NCI-H510A treated with DMSO at 0.1 percent for 48 hours (cell line): ENCODE measurements at places on chromosomes 11 and 22.

DNA sequence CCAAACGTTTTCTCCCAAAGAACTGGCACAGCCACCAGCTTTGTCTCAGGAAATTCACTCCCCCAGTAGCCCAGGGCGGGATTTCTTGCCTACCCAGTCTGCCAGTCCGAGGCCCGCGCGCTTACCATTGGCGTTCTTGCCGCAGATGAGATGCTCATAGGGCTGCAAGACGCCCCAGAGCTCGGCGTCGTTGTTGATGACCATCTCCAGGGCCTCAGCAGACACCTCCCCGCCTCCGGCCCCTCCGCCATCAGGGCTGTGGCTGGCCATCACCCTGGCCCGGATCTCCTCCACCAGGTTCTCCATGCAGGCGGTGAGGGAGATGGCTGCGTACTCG lies 1.3 kb downstream of the ABTB2 start:
- DNase-seq, result no peak

DNA sequence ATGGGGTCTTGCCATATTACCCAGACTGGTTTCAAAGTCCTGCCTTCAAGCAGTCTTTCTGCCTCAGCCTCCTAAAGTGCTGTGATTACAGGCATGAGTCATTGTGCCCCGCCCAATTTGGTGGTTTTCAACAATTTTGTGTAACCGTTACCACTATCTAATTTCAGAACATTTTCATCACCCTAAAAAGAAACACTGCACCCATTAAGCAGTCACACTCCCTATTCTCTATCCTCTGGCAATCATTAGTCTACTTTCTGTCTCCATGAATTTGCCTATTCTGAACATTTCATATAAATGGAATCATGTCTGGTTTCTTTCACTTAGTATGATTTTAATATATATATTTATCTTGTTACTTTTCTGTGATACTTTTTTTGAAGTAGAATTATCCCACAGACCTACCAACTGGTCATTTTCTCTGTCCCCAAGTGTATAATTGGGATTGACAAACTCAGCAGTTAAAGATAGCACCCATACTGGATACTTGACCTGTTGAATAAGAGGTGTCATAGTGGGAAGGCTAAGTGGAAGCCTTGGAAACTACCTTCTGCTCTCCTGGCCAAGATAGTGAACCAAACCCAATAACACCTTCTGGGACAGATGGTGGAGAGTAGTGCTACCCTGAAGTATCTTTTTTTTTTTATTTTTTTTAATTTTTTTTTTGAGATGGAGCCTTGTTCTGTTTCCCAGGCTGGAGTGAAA lies 64.8 kb downstream of the STIM1 start:
- no peak for DNase-seq

GRCh38 chr22:42417645-42418305 lies 14.4 kb downstream of the NFAM1 start:
- DNase-seq, result no peak

GRCh38 chr11:130635937-130636630 lies 187.6 kb downstream of the ADAMTS15 start:
- no peak for DNase-seq

GRCh38 chr22:50260801-50261614 lies 475 bp downstream of the MAPK12 start:
- peak; percentile 14 for DNase-seq

DNA sequence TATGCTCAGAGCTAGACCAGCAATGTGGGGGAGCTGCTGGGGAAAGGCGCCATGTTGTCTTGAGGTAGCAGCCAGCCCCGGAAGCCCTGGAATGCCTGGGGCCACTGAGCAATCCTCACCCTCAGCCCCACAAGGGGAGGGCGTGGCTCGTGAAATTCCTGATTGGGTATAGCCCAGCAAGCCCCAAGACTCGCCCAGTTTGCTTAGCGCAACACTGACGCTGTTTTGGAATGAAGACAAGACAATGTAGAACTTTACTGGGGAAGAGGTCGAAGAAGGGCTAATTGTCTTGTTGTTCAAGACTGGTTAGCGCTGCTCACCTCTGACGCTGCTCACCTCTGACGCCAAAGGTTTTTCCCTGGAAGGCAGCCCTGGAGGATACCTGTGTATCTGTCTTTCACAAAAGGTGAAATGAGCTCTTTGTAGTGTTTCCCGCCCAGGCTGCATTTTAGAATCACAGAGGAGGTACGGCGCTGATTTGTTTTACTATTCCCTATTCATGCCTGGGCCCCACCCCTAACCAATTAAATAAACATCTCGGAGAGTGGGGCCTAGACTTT lies 47.6 kb downstream of the ST3GAL4 start:
- DNase-seq, result no peak

- DNase-seq, result peak; percentile 73
These were observed 105.5 kb upstream of the TENM4 start for GRCh38 chr11:79546351-79546750.

DNA sequence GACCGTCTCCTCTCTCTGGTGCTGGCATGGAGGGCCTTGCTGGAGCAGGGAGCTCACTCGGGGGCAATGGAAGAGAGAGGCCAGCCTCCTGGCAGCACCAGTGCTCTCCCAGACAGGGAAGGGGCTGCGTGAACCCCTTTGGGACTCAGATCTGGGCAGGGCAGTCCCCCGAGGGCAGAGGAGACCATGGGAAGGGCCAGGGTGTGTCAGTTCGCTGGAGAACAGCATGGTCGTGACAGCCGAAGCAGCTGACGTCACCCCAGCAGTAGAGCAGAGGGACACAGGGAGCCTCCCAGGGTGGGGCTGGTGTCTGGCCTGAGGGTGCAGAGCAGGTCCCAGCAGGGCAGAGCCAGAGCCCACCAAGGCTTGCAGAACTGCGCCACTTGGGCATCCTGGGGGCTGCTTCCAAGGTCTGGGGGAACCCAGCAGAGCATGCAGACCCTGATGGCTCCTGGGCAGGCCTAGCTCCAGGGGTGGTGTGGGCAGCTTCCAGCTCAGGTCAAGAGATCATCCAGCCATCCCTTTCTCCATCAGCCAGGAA lies 71.0 kb upstream of the KCNQ1OT1 start:
- no peak for DNase-seq

DNA sequence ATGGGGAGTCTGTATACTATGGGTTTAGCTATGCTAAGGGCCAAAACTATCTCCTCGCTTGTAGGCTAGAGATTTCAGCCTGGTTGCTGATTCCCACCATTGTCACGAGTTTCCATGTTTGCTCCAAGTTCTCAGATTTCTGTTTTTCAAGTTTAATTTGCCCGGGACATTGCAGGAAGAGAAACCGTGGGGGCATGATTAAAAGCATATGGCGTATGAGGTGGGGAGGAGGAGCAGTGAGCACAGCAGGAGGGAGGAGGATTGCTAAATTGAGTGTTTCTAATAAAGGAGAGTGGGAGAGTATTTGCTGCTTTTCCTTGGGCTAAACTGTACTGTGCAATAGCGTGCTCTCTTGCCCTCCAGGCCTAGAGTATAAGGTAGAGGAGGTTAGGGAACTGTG lies 558.4 kb downstream of the METTL15 start:
- no peak for DNase-seq

GRCh38 chr22:46567471-46567870 lies 30.1 kb upstream of the CELSR1 start:
- DNase-seq, result no peak

DNA sequence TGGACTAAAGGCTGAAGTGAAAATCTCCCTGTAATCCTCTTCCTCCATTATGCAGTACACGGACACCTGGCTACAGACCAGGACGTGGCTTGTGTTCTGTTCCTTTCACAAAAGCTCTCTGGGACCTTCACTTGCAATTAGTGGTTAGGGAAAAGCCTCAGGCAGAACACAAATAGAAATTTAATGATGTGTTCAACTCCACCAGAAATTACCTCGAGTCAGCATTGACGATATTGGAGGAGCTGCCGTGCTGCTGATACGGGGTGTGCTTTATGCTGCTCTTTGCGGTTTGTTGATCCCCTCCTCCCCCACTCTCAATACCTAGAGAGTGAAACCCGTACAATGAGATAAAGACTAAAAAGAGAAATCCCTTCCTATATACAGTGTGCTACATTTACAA lies 48.9 kb downstream of the POLD3 start:
- DNase-seq, result no peak

- peak; percentile 72 for DNase-seq
These were observed 51.5 kb upstream of the GAL start for GRCh38 chr11:68632802-68633201.

- DNase-seq, result no peak
These were observed 428.0 kb downstream of the TMEM135 start for GRCh38 chr11:87465716-87466115.

- DNase-seq, result no peak
These were observed 32.7 kb upstream of the USP47 start for GRCh38 chr11:11808992-11809615.

DNA sequence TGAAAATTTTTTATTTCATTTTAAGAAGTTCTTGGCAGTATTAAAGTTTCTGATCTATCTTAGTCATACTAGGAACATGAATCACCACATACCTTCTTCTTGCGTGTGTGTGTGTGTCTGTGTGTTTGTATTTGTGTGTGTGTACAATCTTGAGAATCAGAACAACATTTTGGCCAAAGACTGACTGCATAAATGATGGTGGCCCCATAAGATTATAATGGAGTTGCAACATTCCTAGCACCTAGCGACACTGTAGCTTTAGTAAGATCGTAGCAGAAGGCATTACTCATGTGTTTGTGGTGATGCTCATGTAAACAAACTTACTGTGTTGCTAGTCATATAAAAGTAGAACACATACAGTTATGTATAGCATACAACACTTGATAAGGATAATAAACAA lies 205.4 kb downstream of the FAM76B start:
- no peak for DNase-seq

DNA sequence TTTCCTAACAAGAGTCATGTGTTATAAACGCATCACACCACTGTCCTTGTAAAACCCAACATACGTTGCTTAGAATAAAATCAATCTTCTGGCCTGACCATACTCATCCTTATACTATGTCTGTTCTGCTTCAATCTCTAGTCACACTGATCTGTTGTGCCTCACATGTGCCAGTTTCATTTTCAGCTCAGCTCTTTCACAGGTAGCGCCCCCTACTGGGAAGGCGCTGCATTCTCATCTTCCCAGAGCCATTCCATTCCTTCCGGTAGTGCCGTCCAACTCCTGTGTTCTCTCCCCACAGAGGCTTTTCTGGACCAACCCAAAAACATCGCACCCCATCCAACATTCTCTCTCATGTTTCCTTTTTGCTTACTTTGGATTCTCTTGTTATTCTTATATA lies 22.2 kb downstream of the CASP5 start:
- no peak for DNase-seq

- DNase-seq, result no peak
These were observed 85.7 kb downstream of the CSNK2A3 start for GRCh38 chr11:11267312-11267711.

DNA sequence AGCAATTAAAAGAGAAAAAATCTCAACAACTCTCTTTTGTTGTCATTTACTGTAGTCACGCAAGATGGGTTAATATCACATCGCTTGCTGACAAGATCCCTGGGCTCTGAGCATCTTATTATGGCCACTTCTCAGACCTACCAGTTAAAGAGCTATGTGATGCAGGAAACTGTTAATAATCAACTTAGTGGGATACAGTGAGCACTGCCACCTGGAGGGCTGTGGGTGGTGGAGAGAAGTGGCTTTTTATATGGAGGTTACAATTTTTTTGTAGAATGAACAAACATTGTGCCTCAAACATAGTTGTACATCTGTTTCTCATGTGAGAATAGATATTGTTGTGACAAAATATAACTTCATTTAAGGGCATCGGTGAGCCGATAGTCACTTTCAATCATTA lies 181.0 kb downstream of the TENM4 start:
- DNase-seq, result no peak

DNA sequence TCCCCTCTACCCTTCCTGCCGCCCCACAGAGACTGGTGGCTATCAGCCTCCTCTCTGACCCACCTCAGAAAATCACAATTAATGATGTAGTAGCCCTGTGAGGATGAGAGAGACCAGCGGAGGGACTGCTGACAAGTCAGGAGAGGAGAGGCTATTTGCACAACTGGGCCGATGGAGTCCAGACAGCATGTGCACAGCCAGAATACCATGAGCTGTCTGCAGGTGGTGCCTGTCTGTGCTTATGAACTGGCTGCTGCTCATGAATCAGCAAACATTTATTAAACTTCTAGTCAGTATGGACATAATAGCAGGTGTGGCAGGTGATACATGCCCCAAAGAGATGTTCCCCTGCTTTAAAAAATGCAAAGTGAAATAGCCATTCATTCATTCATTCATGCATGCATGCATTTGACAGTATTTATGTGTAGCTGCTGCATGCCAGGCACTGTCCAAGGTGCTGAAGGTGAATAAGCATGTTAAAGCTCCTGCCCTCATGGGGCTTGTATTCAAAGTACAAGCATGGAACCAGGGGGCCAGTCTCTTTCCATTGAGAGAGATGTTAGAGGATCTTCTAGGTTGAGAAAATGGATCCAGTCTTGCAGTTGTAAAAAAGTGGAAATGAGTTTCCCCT lies 141.3 kb downstream of the GRIK4 start:
- no peak for DNase-seq

GRCh38 chr11:72552399-72552910 lies 118.1 kb upstream of the CLPB start:
- no peak for DNase-seq

DNA sequence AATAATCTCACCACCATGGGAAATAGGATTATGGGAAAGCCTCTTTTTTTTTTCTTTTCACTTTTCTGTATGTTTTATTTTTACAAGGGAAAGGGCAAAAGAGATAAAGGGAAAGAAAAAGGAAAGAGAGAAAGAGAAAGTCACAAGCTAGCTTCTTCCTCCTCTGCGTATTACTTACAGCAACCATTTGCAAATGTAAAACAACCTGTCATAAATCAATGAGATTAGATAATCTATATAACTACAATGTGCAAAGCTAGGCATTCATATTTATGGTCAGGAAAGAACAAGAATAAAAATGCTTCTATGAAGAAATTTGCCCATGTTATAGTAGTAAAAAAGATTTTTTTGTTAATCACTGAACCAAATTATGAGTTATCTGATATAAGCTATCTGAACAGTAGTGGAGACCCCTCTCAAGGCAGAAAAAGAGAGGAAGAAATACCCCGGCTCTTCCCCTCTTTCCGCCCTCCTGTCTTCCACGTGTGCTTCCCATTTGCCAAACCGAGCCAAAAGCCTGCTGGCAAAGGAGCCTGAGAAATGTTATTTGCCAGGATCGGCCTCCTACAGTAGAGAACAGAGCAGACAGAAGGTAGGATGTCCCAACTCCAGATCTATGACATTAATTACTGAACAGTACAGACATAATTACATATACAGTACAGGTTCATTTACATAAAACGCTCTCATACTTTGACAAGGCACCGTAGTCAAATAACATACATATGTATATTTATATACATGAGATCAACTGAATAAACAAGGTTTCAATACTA lies 50.2 kb downstream of the ARHGAP32 start:
- DNase-seq, result no peak

- no peak for DNase-seq
These were observed 50.7 kb upstream of the SLC35C1 start for GRCh38 chr11:45754261-45754709.
